ENCODE measurements at places on chromosomes 7 and 10.
A peak's percentile ranks its signal among the peaks of the same experiment; 100 is the strongest.

DNA sequence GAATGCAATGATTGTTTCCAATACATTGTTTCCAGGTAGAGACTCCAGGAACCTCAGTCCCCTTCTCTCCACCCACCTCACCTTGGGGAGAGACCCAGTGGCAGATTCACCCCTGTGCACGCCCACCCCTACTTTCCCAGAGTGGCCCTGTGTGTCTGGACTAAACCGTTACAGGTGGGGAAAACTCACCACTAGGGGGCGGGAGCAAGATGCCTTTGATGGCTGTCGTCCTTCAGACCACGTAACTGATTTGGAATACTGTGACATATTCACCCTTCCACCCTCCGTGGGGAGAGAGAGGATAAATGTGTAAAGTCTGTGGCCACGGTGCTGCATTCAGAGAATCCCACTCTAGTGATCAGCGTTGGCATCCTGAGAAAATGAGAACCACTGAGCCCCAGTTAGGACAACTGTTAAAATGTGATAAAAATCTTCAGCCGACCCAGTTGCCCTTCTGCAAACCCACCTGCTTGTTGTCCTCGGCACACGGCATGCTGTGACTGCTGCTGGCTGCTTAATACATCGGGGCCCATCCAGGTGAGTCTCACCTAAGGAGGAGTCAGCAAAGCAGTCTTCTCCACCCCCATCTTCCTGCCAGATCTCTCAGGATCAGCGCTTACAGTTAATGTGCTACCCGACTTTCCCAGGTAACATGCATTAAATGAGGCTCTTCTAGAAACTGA lies 41.5 kb upstream of the NMT2 start:
- peak; percentile 76 for DNase-seq

GRCh38 chr7:68176974-68177373 lies 1180.3 kb downstream of the TYW1 start:
- DNase-seq: peak; percentile 1

GRCh38 chr10:68423522-68423921 lies 16.4 kb upstream of the RUFY2 start:
- peak; percentile 16 for DNase-seq

DNA sequence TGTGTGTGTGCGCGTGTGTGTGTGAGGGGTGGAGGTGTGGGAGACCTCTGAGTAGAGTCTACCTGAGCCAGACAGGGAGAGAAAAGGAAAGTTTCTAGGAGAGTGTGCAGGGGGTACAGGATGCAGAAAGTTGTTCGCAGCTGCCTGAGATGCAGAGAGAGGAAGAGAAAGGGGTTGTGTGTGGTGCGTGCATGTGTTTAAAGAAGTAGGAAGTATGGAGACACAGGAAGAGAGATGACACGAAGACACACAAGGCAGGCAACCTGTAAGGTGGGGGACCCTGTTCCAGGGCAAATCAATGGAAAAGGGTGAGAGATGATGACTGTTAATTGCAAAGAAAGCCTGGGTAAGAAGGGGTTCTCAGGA lies 52.2 kb downstream of the C10orf105 start:
- no peak for DNase-seq

- DNase-seq: no peak
Observed at GRCh38 chr10:4359003-4359402, 467.0 kb upstream of the AKR1E2 start.

Measured in CD4-positive, alpha-beta T cell treated with Interleukin-4 for 1 hour (primary cell).